ENCODE measurements at places on chromosomes 2 and 18.

GRCh38 chr2:4101936-4102335 lies 398.6 kb downstream of the DCDC2C start:
- DNase-seq: no peak

- DNase-seq: no peak
These were observed 81.5 kb downstream of the DPP4 start for GRCh38 chr2:161992531-161992930.

GRCh38 chr2:10080536-10081304 lies 509 bp upstream of the CYS1 start:
- DNase-seq: no peak

- DNase-seq: no peak
These were observed 127.6 kb upstream of the LINC00305 start for GRCh38 chr18:64276311-64277090.

GRCh38 chr18:23094411-23095190 lies 40.7 kb upstream of the CABLES1 start:
- DNase-seq: no peak

DNA sequence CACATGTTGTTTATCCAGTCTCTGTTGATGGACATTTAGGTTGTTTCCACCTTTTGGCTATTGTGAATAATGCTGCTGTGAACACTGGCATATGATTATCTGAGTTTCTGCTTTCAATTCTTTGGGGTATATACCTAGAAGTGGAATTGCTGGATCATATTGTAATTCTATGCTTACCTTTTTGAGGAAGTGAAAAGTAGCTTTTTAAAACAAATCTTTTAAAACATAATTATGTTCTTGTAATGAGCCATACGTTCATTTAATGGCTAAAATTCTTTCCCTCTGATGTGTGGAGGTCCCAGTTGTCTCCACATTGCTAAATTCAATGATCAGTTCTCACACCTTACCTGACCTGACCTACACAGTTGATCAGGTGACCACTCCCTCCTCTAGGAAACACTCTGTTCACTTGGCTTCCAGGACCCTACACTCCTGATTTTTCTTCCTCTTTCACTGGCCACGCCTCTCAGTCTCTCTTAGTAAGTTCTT lies 27.8 kb upstream of the SERTAD2 start:
- no peak for DNase-seq

DNA sequence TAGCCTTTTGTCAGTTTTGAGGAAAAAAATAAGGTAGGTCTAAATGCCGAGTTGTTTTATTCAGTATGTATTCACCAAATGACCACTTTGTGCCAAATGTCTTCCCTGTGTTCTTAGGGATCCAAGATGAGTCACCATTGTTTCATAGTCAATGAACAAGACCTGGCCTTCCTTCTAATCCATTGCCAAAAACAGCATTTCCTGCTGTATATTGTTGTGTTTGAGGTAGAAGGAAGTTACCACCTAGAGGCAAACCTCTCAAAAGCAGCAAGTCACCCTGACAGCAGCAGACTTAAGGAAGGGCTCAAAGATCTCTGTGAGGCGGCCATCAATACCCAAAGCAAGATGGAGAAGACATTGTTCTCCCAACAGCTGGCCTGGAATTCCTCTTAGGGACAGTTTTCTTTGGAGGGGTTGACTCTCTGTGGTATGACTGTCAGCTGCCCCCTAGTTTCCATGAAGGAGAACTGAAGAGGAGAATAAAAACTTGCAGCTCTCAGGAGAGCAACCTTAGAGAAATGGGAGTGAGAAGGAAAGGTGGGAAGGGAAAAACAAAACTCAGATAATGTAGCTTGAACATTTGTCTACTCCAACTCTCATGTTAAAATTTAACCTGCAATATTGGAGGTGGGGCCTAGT lies 328.3 kb downstream of the LRATD1 start:
- DNase-seq: no peak

GRCh38 chr2:189231719-189232323 lies 52.3 kb upstream of the COL5A2 start:
- DNase-seq: no peak

DNA sequence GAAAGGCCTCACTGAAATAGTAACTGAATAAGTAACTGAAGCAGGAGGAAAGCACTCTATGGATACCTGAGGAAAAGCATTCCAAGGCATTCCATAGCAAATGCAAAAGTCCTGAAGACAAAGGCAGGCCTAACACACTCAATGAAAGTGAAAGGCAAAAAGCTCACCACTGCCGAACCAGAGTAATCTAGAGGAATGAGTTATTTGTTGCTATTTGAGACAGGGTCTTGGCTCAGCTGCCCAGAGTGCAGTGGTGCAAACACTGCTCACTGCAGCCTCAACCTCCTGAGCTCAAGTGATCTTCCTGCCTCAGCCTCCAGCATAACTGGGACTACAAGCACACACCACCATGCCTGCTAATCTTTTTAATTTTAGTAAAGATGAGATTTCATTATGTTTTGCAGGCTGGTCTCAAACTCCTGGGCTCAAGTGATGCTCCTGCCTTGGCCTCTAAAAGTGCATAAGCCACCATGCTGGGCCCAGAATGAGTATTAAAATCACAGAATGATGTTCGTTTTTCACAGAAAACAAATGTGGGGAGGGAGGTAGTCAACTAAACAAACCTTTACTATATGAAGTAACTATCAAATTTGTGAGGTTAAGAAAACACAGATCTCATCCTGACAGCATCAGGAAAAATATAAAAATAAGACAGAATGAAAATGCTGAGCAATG lies 17.9 kb downstream of the PIAS2 start:
- DNase-seq: no peak

DNA sequence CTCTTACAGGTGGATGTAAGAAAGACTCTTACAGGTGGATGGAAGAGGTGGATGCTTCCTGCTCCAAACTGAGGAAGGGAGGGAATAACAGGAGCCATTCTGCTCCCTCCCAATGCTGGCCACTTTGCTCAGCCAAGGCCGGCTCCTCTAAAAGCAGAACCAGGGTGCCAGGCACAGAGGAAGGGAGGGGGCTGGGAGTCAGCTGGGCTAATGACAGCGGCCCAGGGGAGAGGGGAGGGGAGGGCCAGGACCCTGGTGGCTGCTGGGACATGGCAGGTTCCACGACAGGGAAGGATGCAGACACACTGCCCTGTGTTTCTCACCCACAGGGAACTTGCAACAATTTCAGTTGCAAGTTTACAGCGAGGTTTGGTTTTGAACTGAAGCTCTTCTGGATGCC lies 173.4 kb downstream of the ANAPC1 start:
- no peak for DNase-seq

GRCh38 chr2:237540823-237541222 lies 25.6 kb upstream of the PRLH start:
- no peak for DNase-seq

DNA sequence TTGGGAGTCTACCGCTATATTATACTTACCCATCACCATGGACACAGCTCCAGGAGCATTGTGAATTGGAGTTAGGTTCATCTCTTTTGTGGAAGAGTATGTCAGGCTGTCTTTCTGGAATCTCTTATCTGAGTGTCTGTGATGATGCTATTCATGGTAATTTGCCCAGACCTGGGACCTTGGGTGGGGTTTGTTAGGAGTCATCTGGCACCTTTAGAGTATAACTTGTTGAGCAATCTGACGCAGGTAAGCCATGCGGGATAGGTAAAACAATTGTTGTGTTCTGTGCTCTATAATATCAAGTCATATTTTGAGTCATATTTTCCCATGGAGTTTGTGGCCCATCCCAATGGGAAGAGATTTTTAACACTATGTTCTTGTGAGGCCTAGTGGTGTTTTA lies 49.7 kb upstream of the MAPRE2 start:
- DNase-seq: no peak

DNA sequence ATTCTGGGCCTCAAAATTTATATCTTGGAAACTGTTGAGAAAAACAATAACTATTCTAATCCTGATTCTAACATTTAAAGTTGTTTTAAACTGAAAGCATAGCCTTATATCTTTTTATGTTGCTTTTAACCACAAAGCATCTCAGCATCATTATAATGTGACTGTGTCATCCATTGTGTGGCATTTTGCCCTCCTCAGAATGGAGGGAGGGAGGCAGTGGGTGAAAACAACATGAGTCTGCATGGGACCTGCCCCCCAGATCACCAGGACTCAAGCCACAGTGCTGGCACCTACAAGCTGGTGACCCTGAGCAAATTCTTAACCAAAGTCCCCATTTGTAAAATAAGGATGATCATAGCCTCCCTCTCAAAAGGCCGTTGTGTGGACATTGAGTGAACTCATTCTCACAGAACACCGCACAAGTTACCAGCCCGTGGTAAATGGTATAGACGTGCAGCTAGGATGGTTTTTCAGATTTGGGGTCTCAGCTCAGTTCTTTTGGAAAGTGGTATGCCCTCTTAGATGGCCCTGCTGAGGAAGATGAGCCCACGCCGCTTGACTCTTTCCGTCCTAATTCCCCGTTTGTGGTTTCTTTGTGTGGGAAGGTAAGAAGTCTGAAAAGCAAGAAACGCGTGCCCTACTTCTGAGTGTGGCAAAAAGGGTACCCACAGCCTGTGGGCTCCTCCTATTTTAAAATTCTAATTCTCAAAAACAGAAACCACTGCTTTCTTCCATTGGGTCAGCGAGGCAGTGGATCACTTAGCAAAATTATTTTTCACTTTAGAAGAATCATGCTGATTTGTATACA lies 305.0 kb upstream of the ID2 start:
- no peak for DNase-seq

- DNase-seq: no peak
These were observed 111.1 kb downstream of the CDC42EP3 start for GRCh38 chr2:37560241-37560848.

- no peak for DNase-seq
These were observed 97.3 kb downstream of the ARL6IP6 start for GRCh38 chr2:152815634-152816257.

DNA sequence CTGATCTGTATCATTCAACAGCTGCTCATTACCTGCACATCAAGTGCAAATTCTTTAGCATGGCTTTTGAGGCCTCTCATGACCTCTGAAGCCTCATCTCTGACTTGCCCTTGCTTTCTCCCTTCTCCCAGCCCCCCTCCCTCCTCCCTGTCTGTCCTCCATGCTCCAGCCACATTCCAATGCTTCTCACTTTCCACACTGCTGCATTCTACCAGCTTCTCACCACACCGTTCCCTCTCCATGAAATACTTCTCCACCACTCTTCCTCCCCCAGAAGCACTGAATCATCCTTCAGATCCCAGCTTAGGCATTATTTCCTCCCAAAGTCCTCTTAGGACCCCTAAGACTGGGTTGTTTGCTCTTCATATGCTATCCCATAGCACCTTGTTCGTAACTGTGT lies 26.9 kb downstream of the GCG start:
- DNase-seq: no peak

DNA sequence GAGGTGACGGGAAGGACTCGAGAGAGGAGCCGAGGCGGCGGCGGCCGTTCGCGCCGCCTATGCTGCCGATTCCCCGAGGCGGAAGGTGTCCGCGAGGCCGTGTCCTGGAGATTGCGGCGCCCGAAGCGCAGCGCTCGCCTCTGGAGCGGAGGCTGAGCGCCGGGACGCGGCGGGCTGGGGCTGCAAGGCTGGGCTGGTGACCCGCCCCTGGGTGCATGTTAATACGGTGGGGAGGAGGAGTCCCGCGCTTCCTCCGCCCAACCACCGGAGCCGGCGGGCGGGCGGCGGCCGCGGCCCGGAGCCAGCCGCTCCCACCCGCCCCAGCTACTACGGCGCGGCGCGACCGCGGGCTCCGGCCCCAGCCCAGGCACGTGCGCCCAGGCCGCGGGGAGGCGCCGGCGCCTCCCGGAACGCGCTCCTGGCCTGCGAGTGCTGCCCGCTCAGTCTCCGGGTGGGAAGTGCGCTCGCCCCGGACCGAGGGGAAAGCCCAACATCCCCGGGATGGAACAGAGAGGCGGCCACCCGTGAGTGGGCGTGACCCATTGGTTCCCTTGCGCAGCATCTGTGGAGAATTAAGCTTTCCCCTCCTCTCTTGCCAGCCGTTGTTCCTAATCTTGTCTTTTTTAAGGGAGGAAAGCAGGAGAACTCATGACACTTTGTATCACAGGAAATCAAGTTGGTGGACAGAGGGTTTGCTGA lies at the start of gene DLGAP1:
DLGAP1 (minus strand) TSS at position 195 of the 699 bp plus-strand sequence.
- peak; percentile 20 for DNase-seq

GRCh38 chr2:241795021-241795999 lies 13.7 kb upstream of the NEU4 start:
- DNase-seq: no peak

- DNase-seq: peak; percentile 76
These were observed 105.0 kb upstream of the ALK start for GRCh38 chr2:30026091-30027055.

DNA sequence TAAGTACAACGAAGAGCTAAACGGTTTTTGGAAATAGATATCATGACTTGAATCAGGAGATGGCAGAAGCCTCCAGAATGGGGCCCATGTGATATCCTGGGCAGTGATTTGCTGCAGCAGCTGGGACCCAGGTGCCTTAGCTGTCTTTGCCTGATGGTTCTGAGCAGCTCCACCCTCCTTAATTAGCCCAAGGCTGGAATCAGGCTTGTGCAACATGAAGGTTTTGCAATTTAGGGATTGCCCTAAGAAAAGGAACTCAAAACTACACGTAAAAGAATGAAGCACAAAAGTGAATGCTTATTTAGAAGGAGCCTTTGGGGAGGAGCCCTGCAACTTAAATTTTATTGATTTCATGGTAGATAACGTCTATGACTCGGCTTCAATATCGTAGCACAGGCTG lies 17.3 kb upstream of the CNDP2 start:
- no peak for DNase-seq

DNA sequence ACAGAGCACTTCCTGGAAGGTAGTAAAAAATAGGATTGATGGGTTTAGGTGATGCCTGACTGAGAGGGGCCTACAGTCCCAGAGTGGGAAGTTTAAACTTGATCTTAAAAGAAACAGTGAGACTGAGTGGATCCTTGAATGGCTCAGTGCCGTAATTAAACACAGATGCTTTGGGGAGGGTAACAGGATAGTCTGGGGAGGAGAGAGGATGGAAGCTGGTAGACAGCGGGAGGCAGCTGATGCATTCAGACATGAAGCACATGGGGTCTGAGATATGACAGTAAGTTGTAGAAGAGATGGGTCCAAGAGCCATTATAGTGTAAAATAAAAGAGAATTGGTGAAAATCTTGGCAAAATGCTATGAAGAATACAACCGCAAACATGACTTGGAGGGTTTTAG lies 54.4 kb downstream of the AOX1 start:
- DNase-seq: no peak

- no peak for DNase-seq
These were observed 31.9 kb upstream of the MSTN start for GRCh38 chr2:190094316-190094871.

DNA sequence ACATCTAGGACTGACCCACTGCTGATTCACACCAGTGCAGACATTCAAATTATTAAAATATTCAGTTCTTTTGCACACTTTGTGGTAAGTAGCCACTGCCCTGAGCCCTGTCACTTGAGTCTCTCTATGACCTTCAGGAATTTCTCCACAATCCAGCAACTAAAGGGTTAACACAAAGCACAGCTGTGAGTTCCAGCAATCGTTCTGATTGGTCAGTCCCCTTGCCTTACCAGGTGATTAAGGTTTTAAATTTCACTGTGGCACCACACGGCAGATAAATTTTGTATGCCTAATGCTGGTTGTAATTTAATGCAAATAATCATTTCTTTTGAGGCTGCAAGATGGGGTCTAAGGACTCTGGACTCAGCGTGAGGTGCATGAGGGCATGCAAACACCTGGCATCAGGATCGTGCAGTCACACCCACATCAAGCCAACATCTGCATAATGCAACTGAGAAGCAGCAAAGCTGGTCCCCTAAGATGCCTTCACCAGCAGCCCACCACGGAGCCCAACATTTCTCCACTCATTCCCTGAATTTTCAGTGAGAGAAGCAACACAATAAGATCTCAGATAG lies 36.6 kb downstream of the SLC14A1 start:
- DNase-seq: peak; percentile 9
